ENCODE measurements at places on chromosomes 6 and 20. TPM values are rescaled to one million over a fixed set of nuclear protein-coding genes. Genes with fewer than 3 reads are reported as not detected.
A peak's percentile ranks its signal among the peaks of the same experiment; 100 is the strongest.

The DEFB121 gene
- total RNA-seq = not detected

DNA sequence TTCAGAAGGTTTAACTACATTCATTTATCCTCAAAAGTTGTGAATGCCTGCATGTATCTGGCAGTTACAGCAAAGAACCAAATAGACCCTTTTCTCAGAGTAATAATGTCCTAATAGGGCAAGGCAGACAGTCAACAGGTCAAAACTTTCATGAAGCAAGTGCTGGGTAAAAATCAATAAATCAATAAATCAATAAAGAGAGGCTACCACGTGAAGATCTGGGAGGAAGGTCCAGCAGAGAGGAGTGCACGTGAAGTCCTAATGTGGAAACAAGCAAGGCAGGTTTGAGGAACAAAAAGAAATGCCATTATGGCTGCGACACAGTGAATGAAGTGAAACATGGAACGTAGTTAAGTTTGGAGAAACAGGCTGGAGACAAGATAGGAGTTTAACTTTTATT is 36.3 kb upstream of the C6orf118 start:
- H3K36me3 ChIP-seq = no peaks in the 10 kb centered on the region
- DNase-seq = no peak
- H3K27ac ChIP-seq = no peak overlapping the region

GRCh38 chr6:87484491-87484890 is 11.7 kb downstream of the SLC35A1 start:
- no peaks in the 10 kb centered on the region for H3K4me1 ChIP-seq
- no peak overlapping the region for H3K4me3 ChIP-seq
- no peak for DNase-seq
- H3K27me3 ChIP-seq = no peaks in the 10 kb centered on the region
- no peak overlapping the region for H3K27ac ChIP-seq
- no peaks in the 10 kb centered on the region for H3K36me3 ChIP-seq

The EFCAB8 gene
- total RNA-seq = 0.28 TPM

DNA sequence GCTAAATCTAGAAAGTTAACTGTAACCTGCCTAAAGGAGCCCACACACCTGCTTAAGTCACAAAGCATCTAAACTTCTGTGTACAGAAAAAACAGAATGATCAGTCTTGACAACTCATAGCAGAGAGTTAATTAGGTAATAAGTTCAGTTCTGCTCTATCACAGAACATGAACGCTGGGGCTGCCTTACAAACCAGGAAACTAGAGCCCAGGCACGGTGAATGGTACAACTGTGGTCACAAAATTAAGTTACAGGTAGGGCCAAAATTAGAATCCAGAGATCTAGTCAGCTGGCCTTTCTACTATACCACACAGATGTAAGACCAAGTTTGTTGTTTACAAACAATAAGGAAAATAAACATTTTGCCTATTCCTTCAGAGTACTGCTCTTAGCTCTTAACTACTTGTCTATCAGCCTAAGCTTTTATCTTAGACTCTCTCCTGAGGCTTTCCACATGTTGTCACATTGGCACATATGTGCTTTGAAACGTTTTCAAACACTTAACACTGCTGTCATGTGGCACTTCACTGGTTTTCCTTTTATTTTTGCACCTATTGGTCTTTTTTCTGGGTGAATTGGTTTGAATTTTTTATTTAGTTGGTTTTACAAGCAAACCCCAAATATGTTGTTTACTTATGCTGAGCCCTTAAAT is 75.7 kb downstream of the SIM1 start:
- H3K4me3 ChIP-seq = no peak overlapping the region
- 0 out of 2 replicates have a peak, but pooled peaks cover 6% of the 10 kb centered on the region for H3K4me1 ChIP-seq
- no peaks in the 10 kb centered on the region for H3K27me3 ChIP-seq

The SLC26A8 gene
- total RNA-seq = not detected

- no peaks in the 10 kb centered on the region for H3K36me3 ChIP-seq
- peak overlapping the region; percentile 52 for H3K27ac ChIP-seq
- peaks cover 27% of the 10 kb centered on the region for H3K4me1 ChIP-seq
- H3K4me3 ChIP-seq = peak overlapping the region; percentile 97
- peak; percentile 70 for DNase-seq
Measured at GRCh38 chr20:48826883-48827771, 672 bp downstream of the PREX1 start.

The CABLES2 gene
- 12.9 TPM for total RNA-seq

GRCh38 chr6:21885111-21885510 is 291.6 kb downstream of the SOX4 start:
- H3K27me3 ChIP-seq = no peaks in the 10 kb centered on the region
- peak overlapping the region; percentile 47 for H3K4me3 ChIP-seq
- H3K4me1 ChIP-seq = peaks cover 16% of the 10 kb centered on the region
- H3K36me3 ChIP-seq = no peaks in the 10 kb centered on the region

DNA sequence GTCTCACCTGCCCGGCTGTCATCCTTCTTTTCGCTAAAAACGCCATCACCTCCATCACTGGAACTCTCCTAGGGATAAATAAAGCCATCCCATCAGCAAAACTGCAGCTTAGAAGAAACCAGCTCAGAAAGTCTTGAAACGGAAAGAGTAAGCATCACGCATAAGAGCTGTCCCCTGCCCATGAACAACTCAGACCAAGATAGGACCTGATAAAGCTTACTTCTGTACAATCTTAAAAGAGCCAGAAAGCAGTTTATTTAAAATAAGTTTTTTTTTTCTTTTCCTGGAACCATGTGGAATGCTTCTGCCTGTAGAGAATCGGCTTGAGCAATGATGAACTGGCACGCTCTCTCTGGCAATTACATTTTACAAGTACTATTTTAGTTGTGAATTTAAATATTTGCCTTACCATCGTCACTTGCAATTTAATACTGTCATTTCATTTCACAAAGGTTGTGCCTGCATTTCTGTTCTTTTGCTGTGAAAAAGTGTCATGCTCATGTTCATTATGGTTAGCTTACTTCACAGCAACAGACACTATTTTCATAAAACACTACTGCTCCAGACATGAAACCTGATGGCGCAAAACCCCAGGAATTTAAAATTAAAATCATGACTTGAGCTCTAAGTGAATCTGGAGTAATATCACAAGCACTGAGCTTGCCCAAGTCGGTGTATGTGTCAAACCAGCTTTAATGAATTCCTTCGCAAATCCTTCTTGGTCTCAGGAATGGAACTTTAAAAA is 59.6 kb upstream of the EMILIN3 start:
- DNase-seq = no peak
- H3K36me3 ChIP-seq = peaks cover 66% of the 10 kb centered on the region

The NMBR gene
- total RNA-seq = not detected

The DAAM2 gene
- 3.5 TPM for total RNA-seq

GRCh38 chr20:31698803-31699718 is 23.6 kb downstream of the BCL2L1 start:
- peaks cover 5% of the 10 kb centered on the region for H3K36me3 ChIP-seq
- H3K27me3 ChIP-seq = no peaks in the 10 kb centered on the region
- peak overlapping the region; percentile 46 for H3K27ac ChIP-seq
- peaks cover 40% of the 10 kb centered on the region for H3K4me1 ChIP-seq

DNA sequence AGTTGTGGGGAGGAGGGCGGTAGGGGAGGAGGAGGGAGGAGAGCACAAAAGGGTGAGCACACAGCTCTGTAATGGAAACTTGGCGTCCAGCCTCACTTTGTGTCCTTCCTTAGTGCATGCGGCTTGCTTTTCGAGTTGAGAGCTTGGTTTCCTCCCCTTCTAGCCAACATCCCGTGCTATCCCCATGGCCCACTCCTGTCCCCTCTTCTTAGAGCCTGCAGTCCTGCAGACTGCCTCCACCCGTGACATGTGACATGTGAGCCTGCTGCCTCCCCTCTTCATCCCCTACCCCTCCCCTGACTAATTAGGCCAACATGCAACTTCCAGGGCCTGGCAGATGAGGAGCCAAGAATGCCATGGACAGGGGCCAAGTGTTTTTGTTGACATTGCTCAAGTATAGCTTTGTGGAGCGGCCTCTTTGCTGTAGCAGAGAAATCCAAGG is 63.2 kb downstream of the SLC24A3 start:
- H3K4me3 ChIP-seq = no peak overlapping the region
- no peaks in the 10 kb centered on the region for H3K27me3 ChIP-seq
- no peak overlapping the region for H3K27ac ChIP-seq
- no peaks in the 10 kb centered on the region for H3K4me1 ChIP-seq
- peak; percentile 9 for DNase-seq
